ENCODE measurements at places on chromosomes 12 and 14. TPM values are rescaled to one million over a fixed set of nuclear protein-coding genes. Genes with fewer than 3 reads are reported as not detected.
A peak's percentile ranks its signal among the peaks of the same experiment; 100 is the strongest.

GRCh38 chr12:99135376-99135775 lies 490.3 kb downstream of the APAF1 start:
- DNase-seq: no peak
- no peaks in the 10 kb centered on the region for H3K27me3 ChIP-seq
- H3K4me1 ChIP-seq: no peaks in the 10 kb centered on the region
- H3K27ac ChIP-seq: no peak overlapping the region
- no peak overlapping the region for H3K4me3 ChIP-seq

Gene ANKRD33
- not detected for polyA plus RNA-seq

DNA sequence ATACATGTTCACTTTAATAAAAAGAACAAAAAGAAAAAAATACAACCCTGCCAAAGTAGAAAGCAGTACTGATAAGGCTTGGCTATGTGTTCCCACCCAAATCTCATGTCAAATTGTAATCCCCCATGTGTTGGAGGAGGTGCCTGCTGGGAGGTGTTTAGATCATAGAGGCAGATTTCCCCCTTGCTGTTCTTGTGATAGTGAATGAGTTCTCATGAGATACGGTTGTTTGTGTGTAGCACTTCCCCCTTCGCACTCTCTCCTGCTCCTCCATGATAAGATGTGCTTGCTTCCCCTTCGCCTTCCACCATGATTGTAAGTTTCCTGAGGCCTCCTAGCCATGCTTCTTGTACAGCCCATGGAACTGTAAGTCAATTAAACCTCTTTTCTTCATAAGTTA lies 59.9 kb downstream of the USP15 start:
- no peak overlapping the region for H3K27ac ChIP-seq
- no peaks in the 10 kb centered on the region for H3K4me1 ChIP-seq
- DNase-seq: no peak
- no peaks in the 10 kb centered on the region for H3K27me3 ChIP-seq

Gene HSPA2
- polyA plus RNA-seq: 27.5 TPM

Gene SCNN1A
- 16.6 TPM for polyA plus RNA-seq

- DNase-seq: no peak
- H3K27ac ChIP-seq: no peak overlapping the region
- no peak overlapping the region for H3K4me3 ChIP-seq
- H3K36me3 ChIP-seq: peaks cover 11% of the 10 kb centered on the region
Observed at GRCh38 chr14:101873991-101874390, 90.4 kb upstream of the DYNC1H1 start.

- H3K36me3 ChIP-seq: no peaks in the 10 kb centered on the region
- no peak for DNase-seq
- H3K4me3 ChIP-seq: no peak overlapping the region
- no peaks in the 10 kb centered on the region for H3K4me1 ChIP-seq
Observed at GRCh38 chr14:86243158-86243557, 713.2 kb downstream of the FLRT2 start.

DNA sequence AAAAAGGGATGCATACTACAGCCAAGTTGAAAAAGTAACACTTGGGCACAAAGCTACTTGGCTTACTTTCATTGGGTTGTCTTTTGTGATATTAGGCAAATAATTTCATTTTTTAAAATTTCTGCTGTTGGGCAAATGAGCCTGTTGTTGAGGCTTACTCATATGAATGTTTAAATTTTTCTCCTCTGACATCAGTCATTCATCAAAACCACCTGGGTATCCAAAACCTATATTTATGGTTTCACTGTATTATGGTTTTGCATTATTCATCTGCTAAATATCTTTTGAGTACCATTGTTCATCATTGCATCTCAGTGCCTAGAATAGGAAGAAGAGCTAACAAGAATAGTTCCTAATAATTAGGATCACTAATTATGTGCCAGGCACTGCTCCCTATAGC lies 28.1 kb downstream of the DYRK2 start:
- DNase-seq: no peak
- H3K27me3 ChIP-seq: no peaks in the 10 kb centered on the region
- H3K4me1 ChIP-seq: peaks cover 9% of the 10 kb centered on the region
- H3K36me3 ChIP-seq: peaks cover 6% of the 10 kb centered on the region
- H3K4me3 ChIP-seq: no peak overlapping the region

Gene CCDC197
- not detected for polyA plus RNA-seq

- no peaks in the 10 kb centered on the region for H3K4me1 ChIP-seq
- DNase-seq: peak; percentile 75
- no peak overlapping the region for H3K4me3 ChIP-seq
- no peaks in the 10 kb centered on the region for H3K36me3 ChIP-seq
- no peaks in the 10 kb centered on the region for H3K27me3 ChIP-seq
- H3K27ac ChIP-seq: peak overlapping the region; percentile 55
Observed at GRCh38 chr12:96078231-96079135, 43.1 kb upstream of the LTA4H start.

DNA sequence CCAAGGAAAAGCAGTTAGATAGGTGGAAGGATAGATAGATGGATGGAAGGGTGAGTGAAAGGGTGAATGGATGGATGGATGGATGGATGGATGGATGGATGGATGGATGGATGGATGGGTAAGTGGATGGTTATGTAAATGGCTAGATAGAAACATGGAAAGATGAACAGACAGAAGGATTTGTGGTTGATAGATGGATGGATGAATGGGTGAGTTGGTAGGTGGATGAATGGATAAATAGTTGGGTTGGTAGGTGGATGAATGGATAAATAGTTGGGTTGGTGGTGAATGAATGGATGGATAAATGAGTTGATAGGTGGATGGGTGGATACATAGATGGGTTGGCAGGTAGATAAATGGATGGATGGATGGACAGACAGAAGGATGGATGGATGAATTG lies 30.3 kb upstream of the FAM222A start:
- no peak overlapping the region for H3K27ac ChIP-seq
- no peak overlapping the region for H3K4me3 ChIP-seq
- no peaks in the 10 kb centered on the region for H3K36me3 ChIP-seq
- peaks cover 7% of the 10 kb centered on the region for H3K4me1 ChIP-seq

GRCh38 chr12:125944446-125944845 lies 879.2 kb downstream of the AACS start:
- H3K4me3 ChIP-seq: no peak overlapping the region
- no peak overlapping the region for H3K27ac ChIP-seq
- no peaks in the 10 kb centered on the region for H3K36me3 ChIP-seq

DNA sequence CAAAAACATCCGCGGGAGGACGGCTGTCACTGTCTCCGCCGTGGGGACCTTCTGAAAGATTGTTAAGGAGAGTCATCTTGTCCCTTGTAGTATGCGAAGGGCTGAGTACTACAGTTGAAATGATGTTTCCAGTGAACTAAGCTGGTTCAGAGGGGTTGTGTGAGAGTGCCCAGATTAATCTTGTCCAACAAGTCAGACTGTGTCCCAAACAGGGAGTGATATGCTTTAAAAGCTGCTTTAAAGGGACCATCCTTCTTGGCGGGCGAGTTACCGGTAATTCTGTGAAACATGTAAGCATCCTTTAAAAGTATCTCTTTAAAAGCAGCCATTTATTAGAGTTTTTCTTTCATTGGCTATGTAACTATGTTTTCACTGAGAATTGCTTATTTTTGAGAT lies 1.1 kb downstream of the WDR20 start:
- no peaks in the 10 kb centered on the region for H3K27me3 ChIP-seq
- peak overlapping the region; percentile 92 for H3K27ac ChIP-seq
- peak overlapping the region; percentile 97 for H3K4me3 ChIP-seq
- H3K36me3 ChIP-seq: peaks cover 11% of the 10 kb centered on the region
- DNase-seq: no peak
- H3K4me1 ChIP-seq: peaks cover 39% of the 10 kb centered on the region

Gene HOXC13
- not detected for polyA plus RNA-seq

- peaks cover 5% of the 10 kb centered on the region for H3K36me3 ChIP-seq
- no peak overlapping the region for H3K4me3 ChIP-seq
- peak; percentile 81 for DNase-seq
- H3K4me1 ChIP-seq: peaks cover 48% of the 10 kb centered on the region
Observed at GRCh38 chr14:75274899-75275569, 3.6 kb upstream of the FOS start.

DNA sequence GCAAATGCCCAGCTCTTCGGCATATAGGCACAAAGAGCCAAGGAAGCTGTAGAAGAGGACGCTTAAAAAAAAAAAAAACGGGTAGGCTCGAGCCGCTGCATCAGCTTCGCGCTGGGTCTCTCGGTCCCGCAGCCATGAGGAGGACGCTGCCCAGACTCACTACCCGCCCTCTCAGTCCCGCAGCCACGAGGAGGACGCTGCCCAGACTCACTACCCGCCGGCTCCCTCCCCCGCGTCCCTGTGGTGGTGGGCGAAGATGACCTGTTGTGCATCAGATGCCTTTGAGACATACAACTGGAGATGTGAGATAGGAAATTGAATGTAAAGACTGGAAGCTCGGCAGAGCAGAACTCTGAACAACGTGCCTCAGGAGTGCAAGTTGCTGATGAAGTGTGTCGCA lies 11.4 kb upstream of the SPSB2 start:
- H3K36me3 ChIP-seq: peaks cover 31% of the 10 kb centered on the region
- H3K4me3 ChIP-seq: no peak overlapping the region

Gene PCED1B
- polyA plus RNA-seq: 2.1 TPM

DNA sequence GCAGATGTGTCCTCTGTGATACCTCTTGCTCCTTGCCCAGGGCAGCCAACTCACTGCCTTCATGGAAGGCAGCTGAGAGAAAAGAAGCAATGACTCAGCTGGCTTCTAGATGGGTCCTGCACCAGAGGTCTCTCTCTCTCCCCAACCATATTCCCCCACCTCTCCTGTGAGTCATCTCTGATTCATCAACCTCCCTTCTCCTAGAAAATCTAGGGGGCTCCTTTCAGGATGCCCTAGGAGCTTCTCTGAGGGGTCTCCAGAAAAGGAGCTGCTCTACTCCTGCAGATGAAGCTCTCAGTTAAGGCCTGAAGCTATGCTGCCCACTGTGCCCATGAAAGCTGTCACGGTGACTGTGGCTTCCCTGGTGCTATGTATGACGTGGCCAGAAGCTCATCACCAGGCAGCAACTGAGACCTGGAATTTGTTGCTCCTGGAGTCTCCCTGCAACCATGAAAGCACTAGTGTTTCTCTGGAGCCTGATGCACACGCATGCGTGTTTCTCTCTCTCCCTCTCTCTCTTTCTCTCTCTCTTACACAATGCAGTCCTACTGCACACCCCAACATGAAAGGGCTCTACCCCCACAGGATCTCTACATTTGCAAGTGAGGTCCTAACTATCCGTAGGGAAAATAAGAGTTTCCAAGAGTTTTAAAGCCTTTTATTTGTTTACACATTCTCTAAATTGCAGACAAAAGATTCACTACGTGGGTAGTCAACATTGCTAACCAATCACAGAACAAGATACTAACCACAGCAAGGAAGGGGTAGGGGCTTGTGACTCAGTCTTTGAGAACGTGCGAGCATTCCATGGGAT lies 285.3 kb downstream of the DPF3 start:
- H3K4me1 ChIP-seq: peaks cover 5% of the 10 kb centered on the region
- no peak for DNase-seq

DNA sequence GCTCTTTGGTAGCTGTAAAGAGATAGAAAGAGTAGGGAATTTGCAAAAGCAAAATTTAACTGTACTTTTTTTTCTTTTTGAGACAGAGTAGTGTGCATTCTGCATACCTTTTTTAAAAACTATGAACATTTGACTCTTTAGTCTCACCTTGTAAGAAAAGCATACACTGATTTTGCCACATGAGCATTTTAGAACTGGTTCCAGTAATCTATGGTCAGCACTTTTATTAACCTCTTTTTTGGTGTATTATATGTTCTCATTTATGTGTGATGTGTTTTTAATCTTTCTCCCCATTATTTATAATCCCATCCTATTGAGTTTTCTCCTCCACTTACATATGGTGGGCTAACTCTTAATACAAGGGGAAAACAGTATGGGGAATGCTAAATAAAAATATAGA lies 1111.4 kb downstream of the FLRT2 start:
- no peak for DNase-seq
- no peaks in the 10 kb centered on the region for H3K27me3 ChIP-seq
- no peaks in the 10 kb centered on the region for H3K36me3 ChIP-seq

DNA sequence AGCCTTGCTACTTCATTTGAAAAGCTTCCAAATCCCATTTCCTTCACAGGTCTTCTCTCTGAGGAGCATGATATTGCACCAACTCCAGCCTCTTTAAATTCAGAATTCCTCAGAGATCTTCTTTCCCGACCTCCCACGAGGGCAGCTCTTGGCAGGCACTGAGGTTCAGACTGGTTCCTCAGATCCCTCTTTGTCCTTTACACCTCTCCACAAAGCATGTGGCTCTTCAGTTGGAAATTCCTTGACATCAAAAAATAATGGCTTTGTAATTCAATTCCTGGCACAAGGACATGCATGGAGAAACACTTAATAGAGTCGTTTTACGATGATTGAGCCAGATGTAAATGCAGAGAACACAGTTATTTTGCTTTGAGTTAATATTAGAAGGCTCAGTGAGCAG lies 63.2 kb upstream of the TMX1 start:
- no peaks in the 10 kb centered on the region for H3K27me3 ChIP-seq
- no peak overlapping the region for H3K27ac ChIP-seq
- H3K4me3 ChIP-seq: no peak overlapping the region
- H3K36me3 ChIP-seq: no peaks in the 10 kb centered on the region
- no peaks in the 10 kb centered on the region for H3K4me1 ChIP-seq
- no peak for DNase-seq

- H3K36me3 ChIP-seq: no peaks in the 10 kb centered on the region
- DNase-seq: no peak
- H3K27ac ChIP-seq: no peak overlapping the region
Observed at GRCh38 chr12:26808766-26809476, 24.1 kb downstream of the ITPR2 start.

Gene LBHD2
- polyA plus RNA-seq: not detected

Gene DCN
- polyA plus RNA-seq: 223 TPM

- no peak for DNase-seq
- H3K27ac ChIP-seq: no peak overlapping the region
- peaks cover 4% of the 10 kb centered on the region for H3K4me1 ChIP-seq
- no peaks in the 10 kb centered on the region for H3K27me3 ChIP-seq
Observed at GRCh38 chr14:67192366-67192765, 3.1 kb downstream of the GARIN2 start.

Gene RARG
- polyA plus RNA-seq: 9.6 TPM

Gene PUS7L
- 2.1 TPM for polyA plus RNA-seq

GRCh38 chr14:37834275-37834674 lies 238.8 kb downstream of the TTC6 start:
- H3K4me1 ChIP-seq: no peaks in the 10 kb centered on the region
- H3K4me3 ChIP-seq: no peak overlapping the region
- H3K27me3 ChIP-seq: no peaks in the 10 kb centered on the region

Gene KRT72
- not detected for polyA plus RNA-seq

- no peak overlapping the region for H3K27ac ChIP-seq
- no peak overlapping the region for H3K4me3 ChIP-seq
- H3K36me3 ChIP-seq: no peaks in the 10 kb centered on the region
- H3K4me1 ChIP-seq: no peaks in the 10 kb centered on the region
Observed at GRCh38 chr12:80420075-80420474, 24.0 kb upstream of the PTPRQ start.

Measured in stomach (tissue), 19 donors.